Activated naive CD4-positive, alpha-beta T cell treated with anti-CD3 and anti-CD28 coated beads, Interleukin-2, amount 50 U/mL, for 16 hours (primary cell): ENCODE measurements at places on chromosomes 12 and 14.

DNA sequence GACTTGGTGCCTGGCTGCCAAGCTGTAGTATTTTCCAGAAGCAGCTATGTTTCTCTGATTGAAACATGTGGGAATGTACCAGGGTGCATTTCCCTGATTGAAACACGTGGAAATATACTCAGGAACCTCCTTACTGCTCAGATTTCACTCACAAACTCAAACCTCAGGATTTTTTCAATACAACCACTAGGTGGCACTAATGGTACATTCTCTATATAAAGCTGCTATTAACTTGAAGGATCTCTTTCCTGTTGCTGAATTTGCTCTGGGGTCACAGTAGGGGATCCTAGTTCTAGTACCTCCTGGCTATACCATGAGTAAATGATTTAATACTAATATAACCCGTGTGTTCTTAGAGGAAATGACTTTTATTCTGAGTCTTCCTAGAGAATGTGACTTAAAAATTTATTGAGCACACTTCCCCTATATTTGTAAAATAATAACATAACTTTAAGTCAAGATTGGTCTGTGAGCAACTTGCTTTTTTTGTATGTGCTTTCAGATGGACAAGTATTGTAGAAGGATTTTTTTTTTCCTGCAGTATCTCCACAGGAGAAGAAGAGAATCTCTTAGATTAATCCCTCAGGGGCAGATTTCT is 173.8 kb upstream of the MIS18BP1 start:
- no peak for DNase-seq

- DNase-seq = no peak
Observed at GRCh38 chr14:52988139-52988538, 37.3 kb upstream of the FERMT2 start.

DNA sequence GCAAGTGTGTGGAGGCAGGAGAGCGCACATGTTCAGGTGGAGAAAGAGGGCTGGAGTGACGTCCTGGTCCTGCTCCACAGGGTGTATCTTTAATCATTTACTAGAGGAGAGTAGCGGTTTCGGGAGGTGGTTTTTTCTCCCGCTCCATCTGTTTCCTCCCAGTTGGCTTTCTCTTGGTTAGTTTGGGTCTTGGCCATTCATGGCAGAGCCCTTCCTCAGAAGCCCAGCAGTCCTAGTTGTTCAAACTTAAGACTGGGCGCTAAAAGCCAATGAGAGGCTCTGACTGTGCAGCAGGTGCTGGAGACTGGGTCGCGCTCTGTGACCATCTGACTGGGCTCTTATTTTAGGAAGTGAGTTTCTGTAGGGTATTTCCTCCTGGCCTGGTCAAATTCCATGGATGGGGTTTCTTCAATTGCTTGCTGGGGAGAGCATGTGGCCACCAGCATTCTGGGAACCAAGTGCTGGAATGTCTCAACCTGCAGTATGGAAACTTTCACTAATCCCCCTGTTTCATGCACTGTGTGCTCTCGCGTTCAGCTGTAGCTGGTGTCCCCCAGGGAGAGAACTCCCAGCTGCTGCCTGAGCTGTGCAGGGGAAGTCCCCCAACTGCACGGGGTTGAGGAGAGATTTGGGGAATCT is 27.4 kb upstream of the TSPAN9 start:
- DNase-seq = no peak

GRCh38 chr14:101478796-101479410 is 82.4 kb upstream of the DIO3 start:
- no peak for DNase-seq

DNA sequence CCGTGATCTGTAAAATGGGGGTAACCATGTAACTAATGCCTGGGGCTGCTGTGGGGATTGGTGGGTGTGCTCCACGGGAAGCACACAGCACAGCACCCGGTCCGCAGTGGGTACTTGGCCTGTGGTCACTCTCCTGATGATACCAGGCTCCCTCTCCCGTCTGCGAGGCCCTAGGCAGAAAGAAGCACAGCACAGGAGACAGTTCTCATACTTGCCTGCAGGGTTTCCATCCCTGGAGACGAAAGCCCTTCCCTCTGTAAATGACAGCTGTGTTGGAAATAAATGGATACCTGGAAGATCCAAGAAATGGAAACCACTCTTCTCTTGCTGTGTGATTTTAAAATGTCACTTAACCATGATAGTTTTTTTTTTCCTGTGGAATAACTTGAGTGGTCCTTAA is 7.9 kb upstream of the PRMT8 start:
- no peak for DNase-seq

DNA sequence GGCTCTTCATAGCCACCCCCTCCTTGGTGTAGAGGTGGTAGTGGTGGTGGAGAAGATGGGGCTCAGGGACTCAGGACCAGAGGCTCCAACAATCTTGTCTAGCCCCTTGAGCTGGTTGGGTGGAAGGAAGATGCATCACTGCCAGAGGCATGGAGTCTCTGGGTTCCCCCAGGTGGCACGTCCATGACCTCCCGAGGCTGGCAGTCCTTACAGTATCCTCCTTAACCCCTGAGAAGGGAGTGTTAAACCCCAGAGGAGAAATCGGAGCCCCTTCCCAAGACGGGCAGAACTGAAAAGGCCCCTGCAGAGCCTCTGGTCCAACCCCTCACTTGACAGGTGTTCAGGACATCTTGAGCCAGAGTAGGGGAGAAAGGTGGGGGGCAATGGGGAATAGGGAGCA is 9.1 kb downstream of the KRT83 start:
- no peak for DNase-seq

GRCh38 chr14:98507264-98507663 is 764.7 kb downstream of the BCL11B start:
- no peak for DNase-seq

DNA sequence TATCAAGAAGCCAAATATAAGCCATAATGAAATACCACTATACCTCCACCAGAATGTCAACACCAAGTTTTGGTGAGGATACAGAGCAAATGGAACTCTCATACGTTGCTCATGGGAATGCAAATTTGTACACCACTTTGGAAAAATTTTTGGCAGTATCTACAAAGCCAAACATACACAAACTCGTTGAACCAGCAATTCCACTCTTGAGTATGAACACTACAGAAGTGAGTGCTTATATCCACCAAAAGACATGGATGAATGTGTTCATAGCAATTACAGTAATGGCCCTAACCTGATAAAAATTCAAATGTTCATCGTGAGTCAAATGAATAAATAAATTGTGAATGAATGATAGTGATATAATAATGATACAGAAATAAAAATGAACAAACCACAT is 24.8 kb downstream of the C12orf71 start:
- no peak for DNase-seq

- no peak for DNase-seq
Observed at GRCh38 chr12:106178562-106178961, 39.8 kb upstream of the NUAK1 start.

DNA sequence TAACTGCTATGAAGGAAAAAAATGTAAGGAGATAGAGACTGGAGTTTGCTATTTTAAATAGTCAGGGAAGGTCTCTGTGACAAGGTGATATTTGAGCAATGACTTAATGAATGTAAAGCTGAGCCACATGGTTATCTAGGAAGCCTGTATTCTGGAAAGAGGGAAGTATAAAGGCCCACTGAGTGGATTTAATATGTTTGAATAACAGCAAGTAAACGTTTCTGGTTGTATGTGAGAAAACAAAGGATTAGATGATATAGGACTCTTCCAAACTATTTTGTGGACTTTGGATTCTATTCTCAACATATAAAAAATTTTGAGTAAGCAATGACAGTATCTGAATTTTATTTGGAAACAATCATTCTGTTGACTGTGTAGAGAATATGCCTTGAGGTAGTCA is 5.2 kb downstream of the LRRIQ1 start:
- no peak for DNase-seq

- no peak for DNase-seq
Observed at GRCh38 chr12:132481771-132482745, 7.9 kb upstream of the FBRSL1 start.

DNA sequence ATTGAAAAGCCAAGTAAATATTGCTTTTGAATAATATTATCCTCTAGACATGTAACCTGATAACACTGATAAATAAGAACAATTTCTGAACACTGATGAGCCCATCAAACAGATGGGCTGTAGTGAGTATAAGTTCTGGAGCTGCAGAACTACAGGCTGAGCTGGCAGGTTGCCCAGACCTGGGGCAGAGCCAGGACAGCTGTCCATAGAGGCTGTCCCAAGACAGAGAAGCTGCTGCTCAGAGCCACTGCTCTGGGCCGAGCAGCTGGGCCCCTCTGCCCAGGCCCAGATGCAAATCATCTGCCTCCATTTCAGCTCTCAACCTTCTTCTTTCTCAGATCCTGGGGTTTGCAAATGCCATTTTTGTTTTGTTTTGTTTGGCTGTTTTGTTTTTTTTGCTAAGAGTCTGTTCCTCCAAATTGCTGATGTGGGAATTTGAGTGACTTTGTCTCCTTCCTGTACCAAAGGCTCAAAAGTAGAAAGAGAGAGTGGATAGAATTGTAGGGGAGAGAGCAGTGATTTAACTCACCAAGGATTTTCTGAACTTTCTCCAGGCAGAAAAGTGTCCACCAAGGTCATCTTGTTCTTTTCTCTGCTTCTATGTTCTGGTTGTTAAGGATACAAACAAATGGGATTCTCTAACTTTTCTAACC is 4.0 kb upstream of the TESPA1 start:
- DNase-seq = no peak

GRCh38 chr14:49999146-49999761 is 106.4 kb downstream of the ARF6 start:
- peak; percentile 33 for DNase-seq

- DNase-seq = no peak
Observed at GRCh38 chr14:80477388-80478160, 266.3 kb upstream of the DIO2 start.

DNA sequence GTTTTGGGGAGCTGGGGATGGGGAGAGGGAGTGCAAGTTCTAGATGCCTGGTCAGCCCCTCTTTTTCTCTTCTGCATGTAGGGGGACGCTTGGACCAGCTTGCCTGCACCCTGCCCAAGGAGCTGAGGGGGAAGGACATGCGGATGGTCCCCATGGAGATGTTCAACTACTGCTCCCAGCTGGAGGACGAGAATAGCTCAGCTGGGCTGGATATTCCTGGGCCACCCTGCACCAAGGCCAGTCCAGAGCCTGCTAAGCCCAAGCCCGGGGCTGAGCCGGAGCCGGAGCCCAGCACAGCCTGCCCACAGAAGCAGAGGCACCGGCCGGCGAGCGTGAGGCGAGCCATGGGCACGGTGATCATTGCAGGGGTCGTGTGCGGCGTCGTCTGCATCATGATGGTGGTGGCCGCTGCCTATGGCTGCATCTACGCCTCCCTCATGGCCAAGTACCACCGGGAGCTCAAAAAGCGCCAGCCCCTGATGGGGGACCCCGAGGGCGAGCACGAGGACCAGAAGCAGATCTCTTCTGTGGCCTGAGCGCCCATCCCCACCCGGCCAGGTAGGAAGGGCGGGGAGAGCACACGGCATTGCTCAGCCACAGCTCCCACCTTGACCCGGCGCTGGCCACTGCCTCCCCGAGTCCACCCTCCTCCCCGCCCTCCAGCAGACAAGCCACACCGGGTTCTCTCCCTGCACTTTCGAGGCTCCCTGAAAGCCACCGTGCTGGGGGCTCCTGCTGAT is 14.0 kb downstream of the LRTM2 start:
- no peak for DNase-seq

- DNase-seq = no peak
Observed at GRCh38 chr14:56318393-56319115, 200.3 kb downstream of the PELI2 start.

GRCh38 chr12:45737638-45738037 is 8.1 kb downstream of the ARID2 start:
- DNase-seq = no peak

GRCh38 chr12:4089121-4089606 is 184.4 kb upstream of the CCND2 start:
- DNase-seq = no peak

GRCh38 chr12:18653465-18653864 is 84.3 kb downstream of the PLCZ1 start:
- no peak for DNase-seq

DNA sequence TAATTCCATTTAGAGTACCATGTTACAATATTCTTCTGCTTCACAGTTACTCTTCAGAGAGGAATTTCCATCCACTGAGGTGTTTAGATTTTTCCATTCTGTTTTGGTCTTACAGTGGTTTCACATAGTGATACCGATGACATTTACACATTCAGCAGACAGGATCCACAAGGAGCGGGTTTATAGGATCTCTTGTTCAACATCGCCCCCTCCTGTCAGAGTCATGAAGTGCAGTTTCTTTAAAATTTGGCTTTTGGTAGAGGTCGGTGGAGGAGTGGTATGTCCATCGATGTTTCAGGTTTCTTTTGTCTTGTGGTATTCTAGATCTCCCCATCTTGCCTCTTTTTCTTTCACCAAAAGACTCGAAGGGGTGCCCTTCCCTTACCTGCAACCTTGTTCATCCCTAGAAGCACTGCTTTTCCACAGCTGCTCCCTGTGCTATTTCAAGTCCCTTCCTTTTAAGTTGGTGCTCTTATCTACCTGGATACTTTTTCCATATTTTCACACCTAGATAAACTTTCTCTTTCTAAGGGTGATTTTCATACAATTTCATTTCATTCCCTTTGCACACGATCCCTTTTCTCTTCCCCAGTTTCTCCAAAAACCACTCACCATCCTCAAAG is 181.3 kb downstream of the ITPR2 start:
- no peak for DNase-seq

DNA sequence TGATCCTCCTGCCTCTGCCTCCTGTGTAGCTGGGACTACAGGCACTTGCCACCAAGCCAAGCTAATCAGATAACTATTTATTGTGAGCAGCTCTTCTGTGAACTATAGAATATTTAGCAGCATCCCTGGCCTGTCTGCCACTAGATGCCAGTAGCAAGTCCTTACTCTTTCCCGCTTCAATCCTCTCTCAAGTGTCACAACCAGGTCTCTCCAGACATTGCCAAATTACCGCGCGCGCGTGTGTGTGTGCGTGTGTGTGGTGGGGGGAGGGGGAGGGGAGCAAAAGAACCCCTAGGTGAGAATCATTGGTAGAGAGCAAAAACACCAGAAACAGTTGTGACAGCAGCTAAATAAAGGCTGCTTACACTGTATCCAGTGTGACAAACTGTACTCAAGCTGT is 49.9 kb downstream of the PPP2R5E start:
- DNase-seq = no peak

- DNase-seq = no peak
Observed at GRCh38 chr12:54654926-54655325, 6.8 kb upstream of the DCD start.

- no peak for DNase-seq
Observed at GRCh38 chr14:81684696-81685095, 151.0 kb upstream of the SEL1L start.

GRCh38 chr14:83664389-83664788 is 1865.6 kb upstream of the FLRT2 start:
- no peak for DNase-seq

- no peak for DNase-seq
Observed at GRCh38 chr12:49588721-49589516, 16.5 kb downstream of the FAM186B start.

GRCh38 chr12:56071648-56072047 is 8.3 kb upstream of the ERBB3 start:
- DNase-seq = no peak

DNA sequence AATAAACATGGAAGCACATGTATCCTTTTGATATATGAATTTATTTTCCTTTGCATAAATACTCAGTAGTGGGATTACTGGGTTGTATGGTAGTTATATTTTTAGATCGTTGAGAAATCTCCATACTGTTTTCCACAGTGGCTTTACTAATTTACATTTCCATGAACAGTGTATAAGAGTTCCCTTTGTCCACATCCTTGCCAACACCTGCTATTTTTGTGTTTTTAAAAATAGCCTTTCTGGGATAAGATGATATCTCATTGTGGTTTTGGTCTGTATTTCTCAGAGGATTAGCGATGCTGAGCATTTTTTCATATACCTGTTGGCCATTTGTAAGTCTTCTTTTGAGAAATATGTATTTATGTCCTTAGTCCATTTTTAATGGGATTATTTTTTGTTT is 329.2 kb upstream of the KITLG start:
- DNase-seq = no peak

- no peak for DNase-seq
Observed at GRCh38 chr12:130441771-130442760, 104.4 kb downstream of the PIWIL1 start.
